ENCODE measurements at places on chromosomes 11 and 22.

GRCh38 chr11:96389720-96390487 is at the start of the genes CCDC82 and JRKL:
CCDC82 (minus strand) TSS chr11:96389912; CDS start chr11:96384747, 5,165 bp downstream.
JRKL (plus strand) TSS chr11:96390013; CDS start chr11:96390650, 637 bp downstream.
- DNase-seq = peak; percentile 96

- no peak for DNase-seq
These were observed 1080.8 kb upstream of the TENM4 start for GRCh38 chr11:80521592-80521991.

- no peak for DNase-seq
These were observed 23.6 kb upstream of the LMO1 start for GRCh38 chr11:8287297-8287696.

- no peak for DNase-seq
These were observed 34.7 kb downstream of the ADAMTS15 start for GRCh38 chr11:130483124-130483523.

- no peak for DNase-seq
These were observed 51.3 kb upstream of the SESN3 start for GRCh38 chr11:95282291-95282751.

DNA sequence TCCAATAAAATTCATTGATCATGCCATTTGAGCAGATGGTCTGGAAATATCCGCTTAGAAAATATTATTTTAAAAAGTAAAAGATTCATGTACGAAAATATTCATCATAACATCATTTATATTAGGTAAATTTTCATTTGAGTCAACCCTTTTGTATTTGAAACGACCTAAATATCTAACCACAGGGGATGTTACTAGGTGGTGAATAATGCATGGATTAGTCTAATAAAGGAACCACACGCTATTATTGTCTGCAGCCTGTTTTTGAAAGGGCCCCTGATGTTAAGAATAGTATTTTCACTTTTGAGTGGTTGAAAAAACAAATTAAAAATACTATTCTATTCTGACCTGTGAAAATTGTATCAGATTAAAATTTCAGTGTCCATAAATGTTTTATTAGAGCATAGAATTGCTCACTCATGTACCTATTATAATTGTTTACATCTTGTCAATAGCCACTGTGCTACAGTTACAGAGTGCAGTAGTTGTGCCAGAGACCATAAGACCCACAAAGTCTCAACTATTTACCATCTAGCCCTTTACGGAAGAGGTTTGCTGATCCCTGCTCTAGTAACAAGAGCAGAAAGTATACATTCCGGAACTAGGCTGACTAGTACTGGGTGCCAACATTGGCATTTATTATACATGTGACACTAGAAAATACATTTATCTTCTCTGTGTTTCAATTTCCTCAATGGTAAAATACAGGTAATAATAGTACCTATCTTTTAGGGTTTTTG is 176.1 kb downstream of the LRRC4C start:
- no peak for DNase-seq

DNA sequence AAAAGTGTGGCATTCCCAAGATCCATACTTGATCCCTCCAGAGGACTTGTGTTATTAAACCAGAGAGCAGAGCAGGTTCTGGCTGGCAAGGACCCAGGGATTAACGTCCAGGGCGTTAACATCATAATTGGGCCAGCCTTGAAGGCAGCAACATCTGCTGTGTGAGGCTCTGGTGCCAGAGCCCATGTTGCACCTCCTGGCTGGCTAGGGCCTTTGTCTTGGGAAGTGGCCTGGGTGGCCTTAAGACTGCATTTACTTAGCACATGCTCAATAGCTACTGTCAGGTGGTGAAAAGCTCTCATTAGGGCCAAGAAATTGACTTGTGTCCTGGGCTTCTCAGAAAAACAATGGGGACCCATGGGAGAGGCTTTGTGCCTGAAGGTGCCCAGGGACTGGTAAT is 66.6 kb downstream of the CACNG2 start:
- DNase-seq = no peak

- DNase-seq = no peak
These were observed 294.6 kb upstream of the SYN3 start for GRCh38 chr22:33352768-33353167.

DNA sequence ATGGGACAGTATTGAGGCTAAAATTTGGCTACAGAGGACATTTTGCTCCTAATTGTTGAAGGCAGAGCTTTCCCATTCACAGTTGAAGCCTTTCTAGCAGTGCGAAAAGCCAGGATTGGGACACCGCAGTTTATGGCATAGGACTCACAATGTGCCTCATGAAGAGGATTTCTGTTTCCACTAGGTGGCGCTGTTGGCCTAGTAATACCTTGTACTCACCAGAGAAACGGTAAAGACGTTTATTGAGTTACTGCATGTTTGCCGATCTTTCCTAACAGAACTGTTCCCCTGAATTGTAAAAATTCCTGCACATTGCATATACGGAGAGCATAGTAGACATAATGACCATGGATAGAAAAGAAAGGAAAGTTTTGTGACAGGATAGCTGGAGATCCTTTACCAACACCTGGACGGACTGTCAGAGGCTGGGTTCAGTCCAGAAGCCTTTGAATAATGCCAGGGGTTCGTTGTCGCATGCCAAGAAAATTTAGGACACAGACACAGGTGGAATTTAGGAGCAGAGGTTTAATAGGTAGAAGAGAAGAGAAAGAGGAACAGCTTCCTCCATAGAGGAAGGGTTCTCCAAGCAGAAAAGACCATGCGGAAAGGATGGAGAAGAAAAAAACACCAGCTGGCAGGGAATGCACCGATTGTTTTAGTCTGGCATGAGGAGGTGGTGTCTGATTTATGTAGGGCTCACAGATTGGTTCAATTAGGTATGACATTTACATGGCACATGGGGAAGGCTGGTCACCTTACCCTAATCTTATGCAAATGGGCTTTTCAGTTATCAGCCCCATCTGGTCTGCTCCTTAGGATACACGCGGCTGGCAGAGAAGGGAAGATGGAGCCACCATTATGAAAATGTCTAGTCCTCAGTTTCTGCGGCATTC is 10.8 kb upstream of the OR51D1 start:
- DNase-seq = no peak

DNA sequence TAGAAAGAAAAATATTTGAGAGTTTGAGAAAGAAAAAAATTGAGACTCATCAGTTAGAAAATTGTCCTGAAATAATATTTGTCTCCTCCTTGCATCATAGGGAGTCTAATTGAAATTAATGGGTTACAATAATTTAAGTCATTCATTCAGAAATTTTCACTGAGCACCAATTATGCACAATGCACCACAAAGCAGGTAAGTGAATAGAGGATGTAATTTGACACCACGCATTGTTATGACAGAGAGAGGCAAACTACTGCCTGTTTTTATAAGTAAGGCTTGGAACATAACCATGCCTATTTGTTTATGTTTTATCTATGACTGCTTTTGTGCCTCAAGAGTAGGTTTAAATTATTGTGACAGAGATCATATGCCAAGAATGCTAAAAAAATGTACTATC is 537.9 kb upstream of the FAT3 start:
- no peak for DNase-seq

DNA sequence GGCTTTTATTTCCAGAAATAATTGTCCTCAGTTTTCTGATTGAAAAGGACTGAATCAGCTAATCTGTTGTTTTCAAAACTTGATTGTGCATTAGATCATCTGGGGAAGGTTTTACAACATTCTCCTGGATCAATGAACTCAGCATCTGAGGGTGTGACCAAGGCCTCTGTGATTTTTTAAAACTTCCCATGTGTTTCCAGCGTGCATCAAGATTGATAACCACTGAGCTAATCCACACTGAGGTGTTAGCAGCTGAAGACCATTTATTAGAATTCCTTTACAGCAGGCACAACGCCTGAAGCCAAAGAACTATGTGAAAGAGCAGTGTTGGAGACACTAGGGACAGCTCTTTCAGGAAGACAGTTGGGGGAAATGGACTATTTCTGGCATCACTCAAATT is 10.2 kb downstream of the VSTM5 start:
- no peak for DNase-seq

DNA sequence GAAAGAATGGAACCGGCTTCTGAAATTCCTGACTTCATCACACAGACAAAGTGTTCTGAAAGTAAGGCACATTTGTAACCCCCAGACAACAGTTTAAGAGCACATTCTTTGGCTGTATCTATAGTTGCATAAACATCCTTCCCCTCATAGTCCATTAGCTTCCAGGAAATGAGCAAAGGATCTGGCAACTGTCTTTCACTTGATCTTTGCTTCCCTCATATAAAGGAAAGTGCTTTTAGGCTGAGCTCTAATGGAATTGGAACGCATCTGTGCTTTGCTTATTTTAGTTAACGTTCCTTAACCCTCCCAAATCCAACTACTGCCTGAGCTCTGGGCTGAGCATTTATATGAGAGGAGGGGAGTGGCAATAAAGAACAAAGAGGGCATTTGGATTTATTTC is 76.9 kb upstream of the API5 start:
- no peak for DNase-seq

- no peak for DNase-seq
These were observed 7.8 kb upstream of the ZC3H12C start for GRCh38 chr11:110085255-110085838.

DNA sequence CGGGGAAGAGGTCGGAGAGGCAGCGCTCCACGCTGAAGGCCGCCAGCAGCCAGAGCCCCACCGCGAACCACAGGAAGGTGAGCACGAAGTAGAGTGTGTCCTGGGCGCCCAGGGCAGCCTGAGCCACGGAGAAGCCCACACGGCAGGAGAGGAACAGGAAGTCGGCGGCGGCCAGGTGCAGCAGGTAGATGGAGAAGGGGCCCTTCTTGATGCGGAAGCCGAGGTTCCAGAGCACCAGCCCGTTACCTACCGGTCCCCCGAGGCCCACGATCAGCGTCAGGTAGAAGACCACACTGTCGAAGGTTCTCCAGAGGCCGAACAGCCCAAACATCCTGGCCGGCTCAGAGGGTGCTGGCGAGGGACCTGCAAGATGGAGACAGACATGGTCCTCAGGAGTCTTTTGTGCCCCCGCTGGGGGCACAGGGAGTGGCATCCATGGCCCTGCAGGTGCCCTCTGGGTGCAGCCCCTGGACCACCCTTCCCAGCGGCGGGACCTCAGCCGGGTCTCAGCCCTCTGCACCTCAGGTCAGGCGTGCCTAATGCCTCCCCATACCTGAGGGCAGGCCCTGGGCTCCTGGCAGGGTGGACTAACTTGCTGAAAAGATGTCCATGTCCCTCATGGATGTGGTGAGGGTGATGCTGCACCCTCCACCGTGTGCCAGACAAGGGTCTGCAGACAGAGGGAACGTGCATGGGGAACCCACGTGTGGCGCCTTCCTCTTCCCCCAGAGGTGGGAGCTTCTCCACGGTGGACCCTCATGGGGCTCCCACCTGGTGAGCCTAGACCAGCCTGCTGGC is at the start of gene MRGPRG:
Gene MRGPRG, minus strand, starts transcription at position 331 of the 798 bp plus-strand sequence. Its CDS starts 0 bp downstream, at position 331.
- no peak for DNase-seq

DNA sequence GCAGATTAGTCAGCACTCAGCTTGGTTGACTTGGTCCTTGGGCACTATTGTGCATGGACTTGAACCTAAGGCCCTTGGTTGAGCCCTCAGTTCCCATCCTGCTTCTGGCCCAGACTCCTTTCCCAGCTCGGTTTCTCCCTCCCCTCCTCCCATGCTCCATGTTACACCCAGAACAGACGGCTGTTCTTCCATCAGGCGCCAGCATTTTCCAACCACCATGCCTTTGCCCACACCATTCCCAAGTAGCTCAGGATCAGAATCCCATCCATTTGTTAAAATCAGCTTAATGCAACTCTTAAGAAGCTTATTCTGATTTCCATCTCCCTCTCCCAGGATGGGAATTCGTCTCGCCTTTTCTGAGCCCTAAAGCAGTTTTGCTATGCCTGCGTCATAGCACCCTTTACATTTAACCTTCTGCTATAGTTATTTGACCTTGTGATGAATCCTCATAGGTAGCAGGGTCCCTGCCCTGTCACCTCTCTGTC is 110.7 kb downstream of the MICAL2 start:
- no peak for DNase-seq

- no peak for DNase-seq
These were observed 2.6 kb downstream of the BAIAP2L2 start for GRCh38 chr22:38107692-38108515.

GRCh38 chr22:37328017-37328416 is 45.7 kb downstream of the CYTH4 start:
- DNase-seq = no peak

DNA sequence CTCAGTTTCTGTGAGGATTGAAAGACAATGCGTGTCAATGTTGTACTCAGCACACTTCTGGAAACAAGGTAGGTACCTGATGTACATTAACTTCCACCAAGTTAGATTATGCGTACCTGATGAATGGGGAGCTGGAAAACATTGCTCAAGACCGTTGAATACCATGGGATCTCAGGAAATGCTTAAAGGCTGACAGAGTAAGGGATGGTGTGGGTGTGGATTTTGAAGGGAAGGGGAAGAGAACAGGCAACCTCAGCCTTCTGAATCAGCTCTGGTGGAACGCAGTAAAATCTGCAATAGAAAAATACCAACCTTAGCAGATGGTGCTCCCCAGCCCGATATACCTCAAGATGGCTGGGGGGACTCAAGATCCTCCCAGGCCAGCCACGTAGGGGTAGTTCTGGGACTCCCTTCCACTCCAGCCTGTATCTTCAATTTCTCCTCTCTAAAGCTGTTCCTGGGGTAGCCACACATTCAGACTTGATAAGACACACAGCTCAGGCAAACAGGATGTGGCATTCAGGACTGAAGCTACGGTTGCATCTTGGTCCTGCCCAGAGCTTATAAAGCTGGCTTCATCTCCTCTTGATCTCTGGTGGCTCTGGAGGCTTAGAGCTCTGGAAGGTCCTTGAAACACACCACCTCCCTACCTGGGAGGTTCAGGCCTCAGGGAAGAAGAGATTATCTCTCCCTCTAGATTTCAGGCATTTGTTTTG is 111.8 kb downstream of the CTNND1 start:
- no peak for DNase-seq

DNA sequence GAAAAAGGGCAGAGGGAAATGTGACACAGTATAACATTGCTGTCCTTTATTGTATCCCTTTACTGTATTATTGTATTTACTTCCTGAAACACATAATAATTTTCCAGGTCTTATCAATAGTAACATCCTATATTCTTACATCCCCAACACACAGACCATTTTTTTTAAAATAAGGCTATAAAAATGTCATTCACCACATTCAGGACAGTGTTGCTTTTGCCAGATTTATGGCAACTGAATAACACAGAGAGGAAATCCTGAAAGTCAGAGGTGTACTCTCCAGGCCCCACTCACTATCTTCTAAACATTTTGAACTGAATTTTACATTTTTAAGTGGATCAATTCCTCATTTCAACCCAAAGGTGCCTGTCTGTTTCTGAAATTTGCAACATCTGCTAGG is 104.8 kb upstream of the MTMR2 start:
- no peak for DNase-seq

GRCh38 chr22:46467006-46467405 is 70.4 kb downstream of the CELSR1 start:
- no peak for DNase-seq

GRCh38 chr11:66363805-66364535 is 7.6 kb downstream of the SLC29A2 start:
- peak; percentile 32 for DNase-seq

DNA sequence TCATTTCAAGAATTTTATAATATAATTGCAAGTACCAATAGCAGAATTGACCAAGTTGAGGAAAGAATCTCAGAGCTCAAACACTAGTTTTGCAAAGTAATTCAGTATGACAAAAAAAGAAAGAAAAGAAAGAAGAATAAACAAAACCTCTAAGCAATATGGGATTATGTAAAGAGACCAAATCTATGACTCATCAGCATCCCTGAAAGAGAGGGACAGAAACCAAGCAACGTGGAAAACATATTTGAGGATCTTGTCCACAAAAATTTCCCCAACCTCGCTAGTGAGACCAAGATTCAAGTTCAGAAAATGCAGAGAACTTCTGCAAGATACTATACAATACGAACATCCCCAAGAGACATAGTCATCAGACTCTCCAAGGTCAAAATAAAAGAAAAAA is 203.7 kb upstream of the DDI1 start:
- DNase-seq = no peak

GRCh38 chr11:107706531-107706930 is 5.3 kb downstream of the SLN start:
- DNase-seq = no peak

Data from stimulated activated CD8-positive, alpha-beta memory T cell treated with anti-CD3 and anti-CD28 coated beads, Interleukin-7, amount 100 ng/mL, for 4 hours (primary cell).